ENCODE measurements at places on chromosomes 1 and 21.

DNA sequence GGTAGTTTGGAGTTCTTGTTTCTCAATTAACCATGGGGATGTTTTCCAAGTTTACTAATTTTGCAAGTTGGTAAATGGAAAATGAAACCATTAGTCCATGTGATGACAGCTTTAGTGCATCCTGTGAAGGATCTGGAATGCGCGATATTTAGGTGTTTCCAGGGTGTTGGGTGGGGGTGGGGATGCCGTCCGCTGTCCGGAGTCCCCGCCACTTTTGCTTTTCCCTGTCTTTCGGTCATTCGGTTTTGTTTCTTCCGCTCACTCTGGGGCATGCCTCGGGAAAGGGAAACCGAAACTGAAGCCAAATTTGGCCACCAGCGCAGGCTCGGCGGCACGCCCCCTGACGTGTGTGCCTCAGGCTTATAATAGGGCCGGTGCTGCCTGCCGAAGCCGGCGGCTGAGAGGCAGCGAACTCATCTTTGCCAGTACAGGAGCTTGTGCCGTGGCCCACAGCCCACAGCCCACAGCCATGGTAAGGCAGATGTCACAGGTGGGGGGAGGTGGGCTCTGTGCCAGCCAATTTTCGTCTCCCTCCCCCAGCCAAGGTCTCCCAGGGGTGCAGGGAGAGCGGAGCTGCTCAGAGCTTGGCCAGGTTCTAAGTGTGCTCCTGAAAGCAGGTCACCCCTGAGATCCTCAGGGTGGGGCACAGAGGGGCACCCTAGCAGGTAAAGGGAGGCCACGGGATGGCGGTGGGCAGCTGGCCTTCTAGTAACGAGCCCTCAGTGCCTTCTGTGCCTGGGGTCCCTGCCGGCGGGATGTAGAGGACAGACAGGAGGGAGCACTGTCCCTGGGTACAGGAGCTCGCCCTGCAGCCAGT is at the start of gene ISG15:
TSS of gene ISG15 (plus strand) at position 393 of the 817 bp plus-strand sequence. CDS start at position 470, 77 bp downstream.
- peaks cover 4% of the 10 kb centered on the region for H3K27me3 ChIP-seq
- peak; percentile 62 for DNase-seq
- H3K4me3 ChIP-seq, result peak within 1 kb of the TSS; percentile 91
- H3K27ac ChIP-seq, result peak within 1 kb of the TSS; percentile 81
- H3K4me1 ChIP-seq, result peaks cover 28% of the 10 kb centered on the region
- H3K36me3 ChIP-seq, result peaks cover 2% of the 10 kb centered on the region

DNA sequence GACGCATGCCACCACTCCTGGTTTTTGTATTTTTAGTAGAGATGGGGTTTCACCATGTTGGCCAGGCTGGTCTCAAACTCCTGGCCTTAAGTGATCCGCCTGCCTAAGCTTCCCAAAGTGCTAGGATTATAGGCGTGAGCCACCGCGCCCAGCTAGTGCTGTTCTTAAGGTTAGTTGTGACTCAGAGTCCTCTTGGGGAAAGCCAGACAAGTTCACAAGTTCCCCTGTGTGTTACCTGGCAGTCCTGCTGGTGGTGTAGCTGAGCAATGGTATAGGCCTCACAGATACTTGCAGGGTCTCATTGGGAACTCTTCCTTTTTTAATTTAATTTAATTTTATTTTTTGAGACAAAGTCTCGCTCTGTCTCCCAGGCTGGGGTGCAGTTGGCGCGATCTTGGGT is 10.6 kb downstream of the CFAP126 start:
- H3K4me1 ChIP-seq, result peaks cover 13% of the 10 kb centered on the region
- DNase-seq, result no peak
- H3K36me3 ChIP-seq, result peaks cover 6% of the 10 kb centered on the region

DNA sequence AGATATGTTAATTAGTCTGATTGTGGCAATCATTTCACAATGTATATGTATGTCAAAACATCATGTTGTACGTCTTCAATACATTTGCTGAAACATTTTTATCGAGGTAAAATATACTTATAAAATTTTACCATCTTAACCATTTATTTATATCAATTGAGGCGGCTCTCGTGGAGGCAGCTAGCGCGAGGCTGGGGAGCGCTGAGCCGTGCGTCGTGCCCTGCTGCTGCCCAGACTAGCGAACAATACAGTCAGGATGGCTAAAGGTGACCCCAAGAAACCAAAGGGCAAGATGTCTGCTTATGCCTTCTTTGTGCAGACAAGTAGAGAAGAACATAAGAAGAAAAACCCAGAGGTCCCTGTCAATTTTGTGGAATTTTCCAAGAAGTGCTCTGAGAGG is 202.5 kb upstream of the PBX1 start:
- no peak for DNase-seq
- no peak overlapping the region for H3K27ac ChIP-seq
- H3K4me3 ChIP-seq, result no peak overlapping the region
- peaks cover 9% of the 10 kb centered on the region for H3K4me1 ChIP-seq
- H3K36me3 ChIP-seq, result no peaks in the 10 kb centered on the region

DNA sequence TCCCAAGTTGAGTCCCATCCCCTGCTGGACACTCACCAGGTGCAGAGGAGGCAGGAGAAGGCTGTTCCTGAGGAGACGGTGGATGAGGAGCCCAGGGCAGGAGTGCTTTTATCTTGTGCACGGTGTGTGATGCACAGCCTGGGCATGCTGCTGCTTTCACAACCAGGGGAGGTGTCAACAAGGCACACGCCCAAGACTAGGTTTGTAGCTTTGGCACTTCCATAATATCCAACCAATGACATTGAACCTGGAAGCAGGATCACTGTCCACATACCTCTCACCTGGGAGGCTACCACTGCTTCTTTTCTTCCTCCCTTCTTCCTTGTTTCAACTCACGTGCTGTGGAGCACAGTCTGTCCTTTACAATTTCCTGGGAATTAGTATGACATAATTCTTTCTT is at the start of gene LCE3D:
TSS of gene LCE3D (minus strand) at position 84 of the 400 bp plus-strand sequence. CDS start 580 bp downstream, outside the sequence.
- DNase-seq, result no peak
- peaks cover 5% of the 10 kb centered on the region for H3K36me3 ChIP-seq
- no peak within 1 kb of the TSS for H3K27ac ChIP-seq
- H3K4me1 ChIP-seq, result no peaks in the 10 kb centered on the region

- H3K27me3 ChIP-seq, result no peaks in the 10 kb centered on the region
- peak; percentile 22 for DNase-seq
- H3K4me3 ChIP-seq, result peak overlapping the region; percentile 96
- H3K36me3 ChIP-seq, result peaks cover 23% of the 10 kb centered on the region
Measured at GRCh38 chr1:39575191-39576015, 1.2 kb downstream of the PABPC4 start.

DNA sequence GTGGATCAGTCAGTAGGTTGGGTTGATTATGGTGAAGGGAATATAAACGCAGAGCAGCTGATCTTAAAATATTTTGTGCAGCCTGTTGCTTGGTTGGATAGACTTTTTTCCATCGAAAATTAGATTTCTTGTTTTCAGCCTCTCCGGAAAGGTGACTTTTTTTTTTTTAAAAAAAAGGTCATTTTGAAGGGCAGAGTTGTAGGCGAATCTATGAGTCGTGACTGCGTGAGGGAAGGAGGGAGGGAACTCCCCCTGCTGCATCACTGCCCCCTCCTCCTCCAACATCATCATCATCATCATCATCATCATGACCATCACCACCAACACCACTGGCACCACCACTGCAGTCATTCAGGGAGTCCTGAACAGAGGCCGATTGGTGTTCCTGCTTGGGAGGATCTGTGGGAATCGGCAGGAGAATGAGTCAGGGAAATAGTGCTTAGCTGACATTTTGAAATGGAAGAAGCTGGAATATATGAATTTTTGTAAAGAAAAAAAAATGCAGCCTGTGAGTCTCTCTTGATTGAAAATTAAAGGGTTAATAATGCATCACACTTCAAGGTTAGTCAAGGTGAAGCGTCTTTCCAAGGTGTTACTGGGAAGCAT is 1.2 kb downstream of the ATP1B1 start:
- DNase-seq, result no peak
- peaks cover 4% of the 10 kb centered on the region for H3K27me3 ChIP-seq
- peaks cover 40% of the 10 kb centered on the region for H3K4me1 ChIP-seq
- peak overlapping the region; percentile 84 for H3K27ac ChIP-seq
- H3K4me3 ChIP-seq, result peak overlapping the region; percentile 90

DNA sequence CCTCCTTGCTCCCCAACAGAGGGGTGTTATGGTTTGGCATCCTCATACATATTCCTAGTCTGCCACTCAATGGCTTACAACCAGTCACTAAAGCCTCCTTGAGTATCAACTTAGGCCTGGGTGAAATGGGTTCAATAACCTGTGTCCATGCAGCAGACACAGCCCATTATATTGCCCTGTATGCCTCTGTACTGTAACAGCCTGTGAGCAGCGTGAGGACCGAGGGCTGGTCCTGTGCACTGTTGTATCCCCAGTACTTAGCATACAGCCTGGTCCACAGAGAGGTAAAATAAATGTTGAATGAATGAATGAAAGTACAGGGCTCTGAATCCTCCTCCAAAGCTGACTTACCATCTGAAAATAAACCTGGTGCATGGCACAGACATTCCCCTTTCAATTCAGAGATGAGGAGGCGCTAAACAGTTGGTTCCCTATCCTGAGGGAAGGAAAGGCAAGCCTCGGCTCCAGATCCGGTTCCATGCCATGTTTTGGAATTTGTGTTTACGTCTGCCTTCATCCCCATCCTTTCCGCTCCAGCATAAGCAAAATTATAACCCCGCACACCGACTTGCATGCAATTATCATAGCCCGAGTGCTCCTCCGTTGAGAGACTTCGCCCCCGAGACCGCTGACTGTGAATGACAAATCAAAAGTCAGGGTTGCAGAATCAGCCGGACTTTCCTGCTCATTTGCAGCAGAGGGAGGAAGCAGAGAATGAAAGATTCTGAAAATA is 45.0 kb upstream of the DNAJC6 start:
- no peaks in the 10 kb centered on the region for H3K36me3 ChIP-seq
- DNase-seq, result peak; percentile 50
- no peak overlapping the region for H3K27ac ChIP-seq
- H3K4me3 ChIP-seq, result peak overlapping the region; percentile 76

DNA sequence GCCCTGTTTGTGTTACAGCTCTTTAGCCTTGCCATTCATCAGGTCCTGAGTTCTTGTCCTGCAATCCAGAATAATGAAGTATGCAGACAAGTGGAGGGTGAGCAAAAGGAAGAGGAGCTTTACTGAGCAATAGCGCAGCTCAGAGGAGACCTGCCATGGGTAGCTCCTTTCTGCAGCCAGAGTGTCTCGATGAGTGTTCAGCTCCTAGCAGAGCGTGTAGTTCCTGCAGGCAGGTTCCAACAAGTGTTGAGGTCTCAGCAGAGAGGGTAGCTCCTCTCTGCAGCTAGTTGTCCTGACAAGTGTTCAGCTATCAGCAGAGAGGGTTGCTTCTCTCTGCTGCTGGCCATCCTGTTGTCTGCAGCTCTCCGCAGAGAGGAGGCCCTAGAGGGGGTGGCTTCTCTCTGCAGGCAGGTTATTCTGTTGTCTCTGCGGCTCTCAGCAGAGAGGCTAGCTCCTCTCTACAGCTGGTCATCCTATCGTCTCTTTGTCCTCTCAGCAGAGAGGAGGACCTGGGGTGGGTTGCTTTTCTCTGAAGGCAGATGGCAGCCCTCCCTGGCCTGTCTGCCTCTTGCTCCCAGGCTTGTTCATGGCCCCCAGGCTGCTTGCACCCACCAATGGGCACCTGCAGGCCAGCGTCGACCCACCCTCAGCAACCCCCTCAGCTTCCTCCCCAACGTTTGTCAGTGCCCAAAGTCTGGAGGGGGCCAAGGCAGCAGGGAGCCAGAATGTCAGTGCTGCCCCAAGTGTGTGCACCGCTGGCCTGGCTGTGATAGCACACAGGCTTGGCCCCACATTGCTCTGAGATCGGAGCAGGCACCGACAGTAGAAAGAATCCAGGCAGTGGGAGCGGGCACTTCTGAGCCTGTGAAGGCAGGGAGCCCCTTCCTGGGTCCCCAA is 112.5 kb upstream of the RUNX3 start:
- H3K27ac ChIP-seq, result no peak overlapping the region
- DNase-seq, result no peak
- H3K36me3 ChIP-seq, result no peaks in the 10 kb centered on the region
- H3K4me3 ChIP-seq, result no peak overlapping the region
- H3K27me3 ChIP-seq, result no peaks in the 10 kb centered on the region

DNA sequence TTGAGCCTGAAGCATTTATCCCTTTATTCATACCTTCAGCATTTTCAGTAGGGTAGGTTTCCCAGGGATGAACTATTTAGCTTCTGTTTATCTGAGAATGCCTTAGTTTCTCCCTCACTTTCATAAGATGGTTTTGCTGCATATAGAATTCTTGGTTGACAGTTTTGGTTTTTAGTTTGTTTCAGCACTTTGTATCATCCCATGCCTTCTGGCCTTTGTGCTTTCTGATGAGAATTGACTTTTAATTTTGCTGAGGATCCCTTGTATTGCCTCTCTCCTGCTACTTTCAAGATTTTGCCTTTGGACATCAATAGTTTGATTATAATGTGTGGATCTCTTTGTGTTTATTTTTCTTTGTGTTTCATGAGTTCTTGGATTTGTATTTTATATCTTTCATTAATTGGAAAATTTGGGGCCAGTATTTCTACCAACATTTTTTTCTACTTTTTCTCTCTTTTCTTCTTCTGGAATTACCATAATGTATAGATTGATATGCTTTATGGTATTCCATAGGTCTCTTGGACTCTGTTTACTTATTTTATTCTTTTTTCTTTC is 236.6 kb downstream of the LBR start:
- DNase-seq, result no peak
- H3K36me3 ChIP-seq, result peaks cover 48% of the 10 kb centered on the region
- no peaks in the 10 kb centered on the region for H3K27me3 ChIP-seq
- H3K27ac ChIP-seq, result no peak overlapping the region
- H3K4me3 ChIP-seq, result no peak overlapping the region

DNA sequence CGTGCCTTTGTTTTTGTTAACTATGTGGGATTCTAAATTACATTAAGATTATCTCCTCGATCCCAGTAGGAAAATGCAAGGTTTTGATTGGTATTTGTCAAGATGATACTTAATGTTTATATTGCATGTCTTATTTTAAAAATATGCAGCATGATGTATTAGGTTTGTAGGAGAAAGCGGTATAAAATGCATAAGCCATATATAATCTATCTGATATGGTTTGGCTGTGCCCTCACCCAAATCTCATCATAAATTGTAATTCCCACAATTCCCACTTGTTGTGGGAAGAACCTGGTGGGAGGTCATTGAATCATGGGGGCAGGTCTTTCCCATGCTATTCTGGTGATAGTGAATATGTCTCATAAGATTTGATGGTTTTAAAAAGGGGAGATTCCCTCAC is 198.1 kb upstream of the NCAM2 start:
- no peak for DNase-seq
- H3K4me1 ChIP-seq, result no peaks in the 10 kb centered on the region
- H3K36me3 ChIP-seq, result no peaks in the 10 kb centered on the region
- H3K4me3 ChIP-seq, result no peak overlapping the region
- no peaks in the 10 kb centered on the region for H3K27me3 ChIP-seq

GRCh38 chr1:12153181-12153785 is 13.5 kb upstream of the TNFRSF1B start:
- no peak for DNase-seq
- peaks cover 21% of the 10 kb centered on the region for H3K4me1 ChIP-seq
- H3K27ac ChIP-seq, result no peak overlapping the region

GRCh38 chr1:164058198-164058597 is 500.8 kb upstream of the PBX1 start:
- no peaks in the 10 kb centered on the region for H3K27me3 ChIP-seq
- no peaks in the 10 kb centered on the region for H3K4me1 ChIP-seq
- H3K27ac ChIP-seq, result no peak overlapping the region
- no peak overlapping the region for H3K4me3 ChIP-seq
- no peak for DNase-seq

- H3K4me3 ChIP-seq, result peak overlapping the region; percentile 62
- no peak for DNase-seq
- peaks cover 2% of the 10 kb centered on the region for H3K36me3 ChIP-seq
- H3K27me3 ChIP-seq, result no peaks in the 10 kb centered on the region
- peak overlapping the region; percentile 17 for H3K27ac ChIP-seq
Measured at GRCh38 chr1:51875291-51875772, 3.2 kb downstream of the NRDC start.

- no peaks in the 10 kb centered on the region for H3K27me3 ChIP-seq
- no peak overlapping the region for H3K27ac ChIP-seq
- no peak overlapping the region for H3K4me3 ChIP-seq
- H3K4me1 ChIP-seq, result peaks cover 8% of the 10 kb centered on the region
Measured at GRCh38 chr1:77487631-77488030, 194.8 kb downstream of the ZZZ3 start.

Data from neural crest cell (in vitro differentiated cells).